ENCODE measurements at places on chromosomes 1 and 21. TPM values are rescaled to one million over a fixed set of nuclear protein-coding genes. Genes with fewer than 3 reads are reported as not detected.

DNA sequence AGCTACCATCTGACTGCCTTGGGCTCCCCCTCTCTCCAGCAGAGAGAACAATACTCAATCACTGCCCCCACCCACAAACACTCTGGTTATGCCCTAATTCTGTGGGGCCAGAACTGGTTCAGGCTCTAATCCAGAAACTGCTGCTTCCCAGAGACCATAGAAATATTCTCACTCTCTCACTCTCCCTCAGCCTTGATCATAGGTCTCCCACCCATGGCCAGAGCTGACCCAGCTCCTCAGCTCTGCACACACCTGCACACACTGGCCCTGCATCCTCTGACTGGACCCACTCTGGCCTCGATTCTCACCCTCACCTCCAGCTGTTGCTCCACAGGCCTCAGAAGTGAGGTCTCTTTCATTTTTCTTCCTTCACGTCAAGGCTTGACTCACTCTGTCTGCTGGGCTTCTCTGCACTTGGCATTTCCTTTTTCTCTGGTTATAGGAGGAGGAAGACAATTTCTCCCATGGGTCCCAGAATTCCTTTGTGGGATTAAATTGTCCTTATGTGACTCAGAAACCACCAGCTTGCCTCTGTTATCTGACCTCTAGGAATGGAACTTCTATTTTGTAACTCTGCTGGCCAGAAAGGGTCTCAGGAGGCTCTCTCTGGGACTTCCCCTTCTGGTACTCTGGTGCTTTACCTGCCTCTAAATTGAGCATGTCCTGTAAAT lies 15.6 kb upstream of the ZMYM6 start:
- no peak for DNase-seq

DNA sequence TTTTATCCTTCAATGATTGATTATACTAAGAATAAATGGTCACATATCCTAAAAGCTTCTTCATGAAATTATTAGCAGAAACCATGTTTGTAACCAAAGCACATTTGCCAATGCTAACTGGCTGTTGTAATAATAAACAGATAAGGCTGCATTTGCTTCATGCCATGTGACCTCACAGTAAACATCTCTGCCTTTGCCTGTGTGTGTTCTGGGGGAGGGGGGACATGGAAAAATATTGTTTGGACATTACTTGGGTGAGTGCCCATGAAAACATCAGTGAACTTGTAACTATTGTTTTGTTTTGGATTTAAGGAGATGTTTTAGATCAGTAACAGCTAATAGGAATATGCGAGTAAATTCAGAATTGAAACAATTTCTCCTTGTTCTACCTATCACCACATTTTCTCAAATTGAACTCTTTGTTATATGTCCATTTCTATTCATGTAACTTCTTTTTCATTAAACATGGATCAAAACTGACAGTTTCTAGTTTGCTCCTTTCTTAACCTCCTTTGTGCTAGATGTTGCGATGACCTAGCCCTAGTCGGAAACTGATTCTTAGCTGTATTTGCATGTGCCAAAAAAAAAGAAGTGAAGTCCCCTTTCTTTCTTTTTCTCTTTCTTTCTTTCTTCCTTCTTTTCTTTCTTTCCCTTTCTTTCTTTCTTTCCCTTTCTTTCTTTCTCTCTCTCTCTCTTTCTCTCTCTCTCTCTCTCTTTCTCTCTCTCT lies 45.1 kb downstream of the MAP3K7CL start:
- DNase-seq, result peak; percentile 99

DNA sequence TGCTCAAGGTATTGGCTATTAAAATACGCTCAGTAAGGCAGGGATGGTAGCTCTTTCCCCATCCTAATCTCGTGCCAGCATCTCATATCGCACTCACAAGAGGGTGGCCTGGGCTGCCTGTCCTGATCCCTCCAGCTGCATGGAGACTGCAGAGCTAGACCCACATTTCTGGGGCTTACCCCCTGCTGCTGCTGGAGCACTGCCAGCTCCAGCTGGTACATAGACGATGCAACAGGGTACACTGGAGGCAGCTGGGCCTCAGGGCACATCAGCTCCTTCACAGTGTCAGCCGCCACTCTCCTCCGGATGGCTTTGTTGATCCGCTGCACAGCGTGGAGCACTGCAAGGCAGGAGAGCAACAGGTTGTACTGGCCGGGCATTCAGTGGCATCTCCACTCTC lies 16.0 kb downstream of the IQGAP3 start:
- DNase-seq, result no peak

GRCh38 chr1:15102646-15103045 lies 50.9 kb upstream of the TMEM51 start:
- DNase-seq, result no peak

- no peak for DNase-seq
These were observed 50.6 kb upstream of the SLC44A3 start for GRCh38 chr1:94769551-94769950.

GRCh38 chr1:156433602-156434001 lies 64.6 kb downstream of the RHBG start:
- no peak for DNase-seq

DNA sequence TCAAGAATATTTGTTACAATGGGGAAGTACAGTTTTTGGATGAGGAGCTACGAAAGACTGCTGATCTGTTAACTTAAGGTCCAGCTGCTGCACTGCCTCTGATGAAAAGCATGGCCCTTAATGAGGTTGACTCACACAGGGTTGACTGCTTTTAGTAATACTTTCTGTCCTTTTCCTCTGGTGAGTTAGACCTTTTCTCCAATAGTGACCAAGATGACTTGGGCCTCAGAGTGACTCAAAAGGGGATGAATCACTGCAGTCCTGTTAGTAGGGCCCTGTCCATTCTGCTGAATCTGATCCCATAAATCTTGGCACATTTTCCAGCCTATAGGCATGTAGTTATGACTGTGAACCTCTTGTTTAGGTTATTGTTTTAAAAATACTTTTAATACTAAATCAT lies 2.7 kb downstream of the DISP1 start:
- no peak for DNase-seq

GRCh38 chr21:39649526-39649925 lies 36.8 kb downstream of the B3GALT5 start:
- no peak for DNase-seq

- DNase-seq, result no peak
These were observed 117.4 kb downstream of the DMRTA2 start for GRCh38 chr1:50305808-50306207.

The FCAMR gene
- total RNA-seq, result 0.40 TPM

The PLA2G2D gene
- total RNA-seq, result not detected

The PTP4A2 gene
- 274 TPM for total RNA-seq

The C1QA gene
- 502 TPM for total RNA-seq

Measured in lung (tissue), 17 donors.